ENCODE measurements at places on chromosomes 12 and 14.

DNA sequence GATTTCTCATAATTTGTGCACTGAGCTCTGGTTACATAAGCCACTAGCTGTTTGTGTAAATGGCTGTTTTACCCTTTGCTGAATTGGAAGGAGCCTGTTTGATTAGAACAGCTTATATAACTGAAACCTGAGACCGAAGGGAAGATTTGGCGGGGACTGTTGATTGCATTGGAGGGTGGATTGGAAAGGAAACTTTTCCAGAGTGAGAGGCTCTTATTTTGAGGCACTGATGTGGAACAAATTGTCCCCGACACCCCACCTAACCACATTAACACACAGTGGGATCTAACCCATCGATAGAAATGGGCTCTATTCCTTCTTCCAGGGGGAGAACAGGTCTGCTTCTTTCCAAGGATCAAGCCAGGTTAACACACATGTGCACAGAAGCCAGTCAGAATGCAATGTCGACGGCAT, 51.7 kb downstream of the TMEM30B start:
- DNase-seq, result no peak

- DNase-seq, result no peak
Observed at GRCh38 chr12:52811191-52812072, 2.5 kb downstream of the KRT4 start.

DNA sequence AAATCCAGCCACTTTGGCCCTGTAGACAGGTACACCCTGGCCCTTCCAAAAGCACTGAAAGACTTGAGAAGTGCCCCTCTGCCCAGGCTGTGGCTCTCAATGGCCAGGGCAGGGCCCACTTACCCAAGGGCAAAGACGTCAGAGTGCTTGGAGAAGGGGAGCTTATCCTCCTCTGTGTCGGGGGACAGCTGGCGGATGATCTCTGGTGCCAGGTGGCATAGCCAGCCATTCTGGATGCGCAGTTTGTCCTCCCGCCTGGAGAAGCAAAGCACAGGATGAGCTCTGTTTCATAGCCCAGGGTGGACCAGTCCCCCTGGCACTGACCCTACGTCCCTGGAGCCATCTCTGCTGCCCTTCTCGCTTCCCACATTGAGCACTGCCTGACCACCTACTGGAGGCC, 114.9 kb upstream of the NOS1 start:
- no peak for DNase-seq

DNA sequence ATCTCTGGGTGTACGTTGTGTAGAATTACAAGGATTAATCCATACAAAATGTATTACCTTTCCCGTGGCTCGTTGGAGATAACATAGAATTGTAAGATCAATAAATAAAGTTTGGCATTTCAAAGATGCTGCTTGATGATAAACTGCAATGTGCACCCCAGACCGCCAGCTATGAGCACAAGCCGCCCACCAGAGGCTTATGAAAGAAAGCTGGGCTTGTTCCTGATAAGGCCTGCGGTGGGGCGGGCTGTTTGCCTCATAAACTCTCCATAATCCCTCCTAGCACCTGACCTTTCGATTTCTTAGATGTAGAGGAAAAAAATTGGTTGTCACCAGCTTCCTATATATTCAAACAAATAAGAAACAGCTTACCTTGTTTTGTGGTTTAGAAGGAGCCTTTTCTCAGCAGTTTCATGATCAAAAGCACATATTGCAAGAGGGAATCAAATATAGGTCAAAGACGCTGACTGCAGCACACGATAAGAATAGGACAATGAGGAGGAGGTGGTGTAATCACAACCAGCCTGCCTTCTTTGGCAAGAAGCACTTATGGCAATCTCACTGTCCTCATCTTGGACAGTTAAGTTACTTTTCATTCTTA, 293.6 kb downstream of the RMST start:
- no peak for DNase-seq

DNA sequence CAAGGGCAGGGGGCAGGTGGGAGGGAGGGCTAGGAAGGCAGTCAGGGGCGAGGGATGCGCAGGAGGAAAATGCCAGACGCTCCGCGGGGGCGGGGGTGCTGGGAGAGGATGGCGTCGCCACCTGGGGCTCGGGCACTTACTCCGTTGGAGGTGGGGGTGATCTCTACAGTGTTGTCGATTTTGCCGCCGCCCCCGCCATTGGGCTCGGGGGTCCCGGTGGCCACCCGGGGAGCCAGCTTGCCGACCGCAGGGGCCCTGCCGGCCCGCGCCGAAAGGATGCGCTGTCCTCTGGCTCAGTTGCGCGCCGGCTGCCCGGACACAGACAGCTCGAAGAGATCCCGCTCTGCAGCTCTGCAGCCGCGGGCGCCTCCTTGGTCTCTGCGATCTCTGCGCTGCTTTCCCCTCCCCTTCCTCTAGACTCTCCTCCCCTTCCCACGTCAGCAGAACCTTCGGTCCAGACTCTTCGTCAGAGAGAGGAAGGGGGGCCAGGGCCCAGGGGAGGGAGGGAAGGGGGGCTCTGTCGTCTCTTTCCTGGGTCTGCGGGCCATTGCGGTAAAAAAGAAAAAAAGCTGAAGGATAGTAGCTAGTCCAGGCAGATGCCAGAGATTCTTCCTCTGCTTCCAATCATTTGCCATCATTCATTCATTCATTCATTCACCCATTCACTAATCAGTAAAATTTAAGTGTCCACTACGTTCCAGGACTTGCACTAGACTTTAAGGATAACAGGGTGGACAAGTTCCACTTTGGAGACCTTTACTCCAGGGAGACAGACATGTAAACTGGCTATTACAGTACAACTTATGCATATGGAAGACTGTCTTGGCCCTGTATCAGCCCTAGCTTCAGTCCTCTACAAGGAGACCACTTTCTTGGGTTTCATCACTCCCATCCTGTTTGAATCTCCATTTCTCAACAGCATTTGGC, at the start of gene SLC22A17:
TSS of gene SLC22A17 (minus strand) at position 382 of the 927 bp plus-strand sequence.
- peak; percentile 27 for DNase-seq

GRCh38 chr12:121181181-121181580, 28.7 kb upstream of the P2RX4 start:
- DNase-seq, result no peak

DNA sequence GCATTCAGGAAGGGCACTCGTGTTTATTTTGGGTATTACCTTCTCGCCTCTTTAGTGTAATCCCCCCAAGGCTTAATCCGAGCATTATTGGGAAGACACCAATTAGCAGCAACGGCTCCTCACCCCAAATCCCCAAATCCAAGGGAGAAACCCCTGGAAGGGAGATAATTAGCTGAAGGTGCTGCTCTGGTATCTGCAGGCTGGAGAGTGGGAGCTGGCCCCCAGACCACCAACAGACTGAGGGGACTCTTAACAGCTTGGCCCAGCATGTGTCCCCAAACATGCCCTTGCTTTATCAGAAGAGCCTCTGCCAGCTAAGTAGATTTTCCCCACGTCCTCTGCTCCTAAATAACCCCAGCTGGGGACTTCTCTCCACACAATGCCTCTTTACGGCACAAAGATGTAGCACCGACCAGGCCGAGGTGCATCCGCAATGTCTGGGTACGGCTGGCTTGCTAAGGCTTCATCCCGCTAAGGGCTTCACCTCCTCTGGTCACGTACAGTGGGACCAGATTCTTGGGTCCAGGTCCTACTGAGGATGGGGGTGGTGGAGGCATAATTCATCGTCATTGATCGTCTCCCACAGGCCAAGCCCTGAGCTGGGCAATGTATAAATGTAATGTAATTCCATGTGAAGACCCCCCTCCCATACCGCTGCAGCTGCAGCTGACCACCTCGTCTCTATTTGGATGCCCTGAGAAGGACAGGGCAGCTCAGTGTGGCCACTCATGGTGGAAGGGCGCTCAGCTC, 123.7 kb upstream of the GSC start:
- no peak for DNase-seq

DNA sequence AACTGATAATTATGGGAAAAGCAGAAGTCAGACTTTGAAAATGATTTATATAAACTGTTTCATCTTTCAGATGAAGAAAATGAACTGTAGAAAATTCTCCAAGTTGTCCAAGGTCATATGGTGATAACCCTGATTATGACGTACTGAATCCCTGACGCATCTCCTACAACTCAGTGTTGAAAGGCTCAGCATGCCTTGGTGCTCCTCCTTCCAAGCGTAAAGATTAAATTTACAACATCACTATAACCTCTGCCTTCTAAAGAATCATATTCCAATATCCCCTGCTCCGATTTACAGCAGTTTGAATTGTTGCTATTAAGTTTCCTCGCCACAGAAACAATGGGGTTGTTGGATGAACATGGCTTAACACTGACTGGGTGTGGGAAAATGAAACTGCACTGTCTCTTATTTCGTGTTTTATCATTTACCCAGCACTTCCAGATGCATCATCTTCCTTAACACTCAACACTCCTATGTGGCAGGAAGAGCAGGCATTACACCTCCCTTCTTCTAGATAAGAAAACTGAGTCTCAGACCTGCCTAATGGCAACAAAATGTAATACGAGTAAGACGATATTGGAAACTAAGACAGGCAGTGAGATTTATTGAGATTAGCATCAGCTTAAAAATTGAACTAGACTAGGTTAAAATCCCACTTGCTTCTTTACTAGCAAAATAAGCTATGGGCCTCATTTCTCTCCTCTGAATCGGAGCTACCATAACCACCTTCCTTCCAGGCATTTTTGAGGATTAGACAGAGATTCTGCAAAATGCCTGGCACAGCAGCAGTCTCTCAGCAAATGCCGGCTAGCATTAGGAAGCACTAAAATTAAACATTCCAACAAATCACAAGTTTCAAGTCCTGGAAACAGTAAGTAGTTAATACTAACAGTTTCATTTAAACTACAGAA, 74.2 kb downstream of the PPM1H start:
- no peak for DNase-seq

- DNase-seq, result no peak
Observed at GRCh38 chr12:16523951-16524331, 82.0 kb downstream of the LMO3 start.

DNA sequence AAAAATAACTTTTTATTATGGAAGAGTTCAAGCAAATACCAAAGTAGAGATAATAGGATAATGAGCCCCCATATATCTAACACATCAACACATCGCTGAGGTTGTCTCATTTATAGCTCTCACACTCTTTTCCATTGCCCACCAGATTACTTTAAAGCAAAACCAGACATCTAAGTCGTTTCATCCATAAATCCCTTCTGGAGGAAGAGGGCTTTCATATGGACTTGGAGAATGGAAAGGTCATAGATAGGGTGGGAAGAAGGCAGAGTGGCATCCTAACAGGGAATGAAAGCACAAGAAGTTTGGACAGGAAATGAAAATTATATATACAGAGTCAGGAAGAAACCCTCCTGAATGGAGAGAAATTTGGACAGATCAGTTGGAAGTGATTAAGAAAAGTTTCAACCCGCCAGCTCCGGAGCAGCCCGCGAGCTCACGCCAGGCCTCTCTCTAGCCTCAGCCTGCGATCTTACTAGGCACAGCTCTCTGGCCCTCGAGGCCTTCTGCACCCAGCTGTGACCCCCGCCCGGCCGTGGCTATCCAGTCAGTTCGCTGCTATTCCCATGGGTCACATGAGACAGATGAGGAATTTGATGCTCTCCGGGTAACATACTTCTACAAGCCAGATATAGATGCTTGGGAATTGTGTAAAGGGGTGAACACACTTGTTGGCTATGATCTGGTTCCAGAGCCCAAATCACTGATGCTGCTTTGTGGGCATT, 48.4 kb upstream of the NID2 start:
- DNase-seq, result no peak

- DNase-seq, result no peak
Observed at GRCh38 chr14:63426838-63427352, 108.2 kb upstream of the GPHB5 start.

DNA sequence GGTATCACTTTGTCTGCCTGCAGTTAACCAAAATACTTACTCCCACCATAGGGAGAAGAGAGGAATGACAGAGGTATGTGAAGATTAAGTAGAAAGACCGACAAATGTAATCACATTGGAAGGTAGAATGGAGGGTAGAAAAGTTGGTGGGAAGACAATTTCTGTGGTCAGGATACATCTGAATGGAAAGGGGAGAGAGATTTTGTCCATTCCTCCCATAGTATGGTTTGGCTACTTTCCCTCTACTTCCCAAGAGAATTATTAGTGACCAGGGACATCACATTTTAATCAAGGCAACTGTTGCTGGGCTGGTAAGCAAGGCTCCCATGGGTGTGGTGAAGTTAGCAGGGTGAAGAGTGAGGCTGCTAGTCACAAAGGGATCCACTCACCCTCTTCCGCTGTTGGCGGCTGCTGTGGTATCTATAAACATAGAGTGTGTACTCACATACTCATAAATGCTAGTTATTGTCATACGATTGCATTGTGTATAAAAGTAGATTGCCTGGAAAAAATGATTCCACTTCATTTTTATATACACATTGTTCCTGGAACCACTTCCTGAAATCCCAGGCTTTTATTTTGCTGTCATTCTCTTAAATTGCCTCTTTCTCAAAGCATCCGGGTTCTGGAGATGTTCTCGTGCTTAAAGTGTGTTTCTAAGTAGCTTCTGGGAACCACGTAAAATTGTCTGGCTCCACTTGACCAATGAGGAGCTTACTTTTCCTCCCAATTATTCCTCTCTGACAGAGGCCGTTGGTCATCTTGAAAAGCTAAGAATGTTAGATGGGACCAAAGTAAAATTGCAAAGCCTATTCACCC, 413.1 kb downstream of the ZFP36L1 start:
- DNase-seq, result no peak

- no peak for DNase-seq
Observed at GRCh38 chr12:124389725-124390441, 95.0 kb downstream of the RFLNA start.

- no peak for DNase-seq
Observed at GRCh38 chr14:36504771-36505175, 15.3 kb downstream of the NKX2-1 start.

- no peak for DNase-seq
Observed at GRCh38 chr14:99320621-99321235, 48.7 kb upstream of the BCL11B start.
